Left hindlimb (tissue), 1 donor: ENCODE measurements at places on chromosomes 3 and 15.

GRCh38 chr3:45088543-45089358 lies 57.4 kb downstream of the CDCP1 start:
- no peak for DNase-seq

DNA sequence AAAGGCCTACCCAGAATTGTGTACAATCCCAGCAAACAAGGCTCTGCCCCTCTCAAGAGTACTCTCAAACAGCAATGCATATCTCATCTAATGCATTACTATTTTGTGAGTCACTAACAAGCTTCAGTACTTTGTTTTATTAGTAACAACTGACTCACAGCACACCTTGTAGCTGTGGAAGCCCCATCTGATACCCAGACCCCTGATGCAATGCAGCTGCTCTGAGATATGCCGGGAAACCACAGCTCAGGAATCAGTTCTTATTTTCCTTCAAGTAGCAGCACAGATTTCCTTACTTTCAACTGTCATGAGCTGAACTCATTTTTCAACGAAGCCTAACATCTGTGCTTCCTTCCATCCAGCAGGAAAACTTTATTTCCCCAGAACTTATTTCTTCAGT lies 37.8 kb downstream of the CCNL1 start:
- no peak for DNase-seq

- DNase-seq: no peak
Measured at GRCh38 chr15:100898661-100899462, 19.2 kb downstream of the ALDH1A3 start.

DNA sequence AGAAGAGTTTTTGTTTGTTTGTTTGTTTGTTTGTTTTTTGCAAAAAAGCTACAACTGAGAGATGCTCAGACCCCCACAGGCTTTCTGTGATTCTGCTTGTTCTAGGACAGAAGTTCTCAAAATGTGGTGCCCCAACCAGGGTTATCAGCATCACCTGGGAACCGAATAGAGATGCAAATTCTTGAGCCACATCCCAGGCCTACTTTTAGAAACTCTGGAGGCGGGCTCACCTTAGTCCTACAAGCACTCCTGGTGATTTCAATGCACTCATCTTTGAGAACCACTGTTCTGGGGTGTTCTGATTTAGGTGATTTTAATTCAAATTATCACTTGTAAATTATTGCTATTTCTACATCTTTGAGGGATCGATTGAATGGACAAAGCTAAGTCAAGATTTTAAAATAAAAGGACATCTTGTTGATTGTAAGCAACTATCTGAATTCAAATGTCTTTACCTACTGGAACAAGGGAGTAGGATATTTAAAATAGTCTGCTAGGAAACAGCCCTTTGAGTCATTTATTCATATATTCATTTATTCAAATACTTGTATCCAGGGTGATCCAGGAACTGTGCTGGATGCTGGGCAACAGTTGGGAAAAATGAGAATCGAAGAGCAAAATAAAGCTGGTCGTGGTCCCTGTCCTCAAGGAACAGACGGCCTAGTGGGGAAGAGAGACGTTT lies 44.7 kb upstream of the CADPS start:
- no peak for DNase-seq

- peak; percentile 20 for DNase-seq
Measured at GRCh38 chr3:195240939-195241338, 30.0 kb downstream of the XXYLT1 start.
